CD4-positive, alpha-beta memory T cell (primary cell): ENCODE measurements at places on chromosomes 3 and 15. TPM values are rescaled to one million over a fixed set of nuclear protein-coding genes. Genes with fewer than 3 reads are reported as not detected.

Gene ASTE1
- total RNA-seq: 28.1 TPM

Gene CPN2
- total RNA-seq: not detected

Gene PP2D1
- total RNA-seq: not detected

Gene GOLGA6B
- not detected for total RNA-seq

Gene EFCC1
- not detected for total RNA-seq

Gene NOX5
- total RNA-seq: 0.06 TPM

Gene MITF
- 0.80 TPM for total RNA-seq

Gene ZFAND6
- total RNA-seq: 60.9 TPM

Gene HMCES
- 50.1 TPM for total RNA-seq

Gene CPNE9
- 0.64 TPM for total RNA-seq

Gene HTR3C
- total RNA-seq: not detected

Gene KCNH8
- total RNA-seq: 0.19 TPM

Gene CIB2
- total RNA-seq: 1.0 TPM
